ENCODE measurements at places on chromosomes 6 and 20.

DNA sequence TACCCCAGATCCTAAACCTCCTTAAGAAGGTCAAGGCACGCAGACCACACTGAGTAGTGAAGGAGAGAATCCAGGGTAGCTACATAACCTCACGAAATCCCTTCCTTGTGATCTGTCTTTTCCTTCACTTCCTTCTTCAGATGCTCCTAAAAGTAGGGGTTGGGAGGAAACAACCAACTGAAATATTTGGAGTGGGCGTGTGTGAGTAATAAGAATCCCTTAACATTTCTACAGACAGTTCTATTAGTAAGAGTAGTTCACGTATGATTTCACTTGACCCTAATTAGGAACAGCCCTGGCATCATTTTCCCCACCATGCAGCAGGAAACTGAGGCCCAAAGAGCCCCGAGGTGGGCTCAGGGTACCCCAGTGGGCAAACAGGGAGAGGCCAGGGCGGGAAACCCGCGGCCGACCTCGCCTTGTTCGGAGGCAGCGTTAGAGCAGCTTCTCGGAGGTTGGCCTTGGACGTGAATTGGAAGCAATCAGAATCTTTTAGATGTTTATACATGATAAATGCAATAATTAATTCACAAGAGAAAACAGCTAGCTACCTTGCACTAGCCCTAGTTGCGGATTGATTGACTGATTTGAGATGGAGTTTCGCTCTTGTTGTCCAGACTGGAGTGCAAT is 859 bp upstream of the RAE1 start:
- DNase-seq: no peak

DNA sequence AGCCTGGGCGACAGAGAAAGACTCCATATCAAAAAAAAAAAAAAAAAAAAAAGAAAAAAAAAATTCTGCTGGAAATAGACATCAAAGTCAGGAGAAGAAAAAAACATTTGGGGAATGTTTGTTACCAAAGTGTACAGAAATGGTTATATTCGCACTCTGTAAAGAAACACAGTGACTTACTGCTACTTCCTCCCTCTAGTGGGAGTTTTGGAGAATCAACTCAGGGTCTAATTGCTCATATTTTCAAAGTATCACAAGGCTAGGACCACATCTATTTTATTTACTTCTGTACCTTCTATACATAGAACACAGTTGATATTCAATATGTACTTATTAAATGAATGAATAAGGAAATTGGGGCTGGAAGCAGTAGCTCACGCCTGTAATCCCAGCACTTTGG is 24.4 kb downstream of the ARG1 start:
- DNase-seq: peak; percentile 44

GRCh38 chr6:72620871-72621290 is 983 bp upstream of the KCNQ5 start:
- DNase-seq: no peak

GRCh38 chr6:43171707-43172103 is 636 bp downstream of the SRF start:
- no peak for DNase-seq

DNA sequence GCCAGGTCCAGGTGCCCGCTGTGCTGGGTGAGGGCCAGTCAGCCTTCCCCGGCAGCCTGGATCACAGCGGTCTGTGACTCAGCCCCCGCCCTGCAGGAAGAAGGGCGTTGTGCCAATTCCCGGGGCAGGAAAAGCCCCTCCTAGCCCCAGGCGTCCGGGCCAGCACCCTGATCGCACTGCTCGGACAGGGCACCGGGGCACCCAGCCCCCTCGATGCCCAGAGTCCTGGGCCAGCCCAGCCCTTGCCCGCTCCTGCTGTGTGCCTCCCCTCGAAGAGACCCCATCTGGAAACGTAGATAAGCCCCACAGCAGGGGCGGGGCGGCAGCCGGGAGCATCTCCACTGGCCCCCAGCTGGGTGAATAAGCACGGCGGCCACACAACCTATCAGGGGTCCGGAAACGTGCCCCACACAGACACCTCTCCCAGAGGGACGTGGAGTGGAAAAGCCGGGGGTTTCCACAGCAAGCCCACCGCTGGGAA is 9.9 kb downstream of the LAMA5 start:
- DNase-seq: no peak

GRCh38 chr6:122276637-122277036 is 122.8 kb upstream of the HSF2 start:
- no peak for DNase-seq

GRCh38 chr6:127956260-127956888 is 55.5 kb upstream of the THEMIS start:
- no peak for DNase-seq

- DNase-seq: no peak
These were observed 28.3 kb downstream of the KCNQ5 start for GRCh38 chr6:72650081-72650745.

DNA sequence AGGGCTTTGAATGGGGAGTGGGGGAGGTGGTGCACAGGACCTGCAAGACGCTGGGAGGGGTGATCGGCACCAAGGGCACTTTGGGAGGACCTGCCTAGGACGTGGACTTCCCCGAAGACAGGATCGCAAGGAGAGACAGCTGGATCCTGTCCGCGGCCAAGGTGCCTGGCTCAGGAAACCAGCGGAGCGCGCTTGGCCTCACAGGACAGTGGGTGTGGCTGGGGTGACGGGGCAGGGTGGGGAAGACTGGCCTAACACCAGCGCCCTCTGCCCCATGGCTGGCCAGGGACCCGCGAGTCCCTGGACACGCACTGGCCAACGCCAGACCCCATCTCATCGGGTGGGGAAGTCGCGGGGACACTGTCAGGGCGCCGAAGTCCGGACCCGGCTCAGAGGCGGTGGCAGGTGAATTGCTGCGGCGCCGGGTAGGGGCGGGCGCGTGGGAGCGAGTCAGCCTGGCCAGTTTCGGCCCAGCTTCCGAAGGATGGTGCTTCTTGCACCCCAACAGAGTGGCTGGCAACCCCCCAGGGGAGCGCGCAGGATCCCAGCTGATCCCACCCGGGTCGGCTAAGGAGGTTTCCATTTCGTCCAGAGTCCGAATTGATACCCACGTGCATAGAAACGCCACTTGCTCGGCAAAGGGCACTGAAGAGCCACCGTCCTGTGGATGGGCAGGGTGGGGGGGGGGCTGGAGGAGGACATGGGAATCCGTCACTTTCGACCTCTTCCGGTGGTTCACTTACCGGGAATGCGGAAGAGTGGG is 785 bp upstream of the THBD start:
- DNase-seq: no peak
